CD4-positive, alpha-beta T cell (primary cell): ENCODE measurements at places on chromosomes 13 and 19. TPM values are rescaled to one million over a fixed set of nuclear protein-coding genes. Genes with fewer than 3 reads are reported as not detected.

GRCh38 chr13:35732565-35732964 is 256.1 kb upstream of the MAB21L1 start:
- no peak for DNase-seq

DNA sequence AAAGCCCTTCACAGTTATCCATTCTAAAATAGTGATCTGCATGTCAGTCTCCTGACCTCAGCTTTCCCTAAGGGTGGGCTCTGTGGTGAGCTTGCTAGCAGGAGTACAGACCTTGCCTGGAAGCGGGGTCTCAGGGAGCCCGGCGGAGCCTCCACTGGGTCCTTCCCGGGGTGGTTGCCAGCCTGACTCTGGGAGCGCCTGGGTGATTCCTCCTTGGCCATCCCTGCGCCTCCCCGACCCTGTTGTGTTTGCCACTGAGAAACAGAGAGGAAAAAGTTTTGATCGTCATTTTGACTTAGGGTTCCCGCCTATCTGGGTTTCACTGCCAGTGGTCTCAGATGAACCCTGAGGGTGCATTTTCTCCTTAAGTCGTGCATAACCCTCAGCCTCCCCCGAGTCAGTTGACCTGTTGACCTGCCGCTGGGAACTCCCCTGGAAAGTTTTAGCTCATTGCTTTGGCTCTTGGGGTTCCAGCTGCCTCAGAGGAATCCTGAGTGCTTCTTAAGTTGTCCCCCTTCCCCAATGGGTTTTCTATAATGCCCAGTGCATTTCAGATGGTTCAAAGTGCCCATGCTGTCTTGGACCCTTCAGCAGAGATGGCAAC is 117.8 kb downstream of the RAB20 start:
- DNase-seq = no peak

The GRIN3B gene
- total RNA-seq = 0.17 TPM

GRCh38 chr13:113404366-113404722 is 40.4 kb upstream of the GRTP1 start:
- DNase-seq = no peak

GRCh38 chr13:85650613-85651012 is 148.6 kb downstream of the SLITRK6 start:
- DNase-seq = no peak

GRCh38 chr19:41350735-41351338 is 2.9 kb downstream of the TGFB1 start:
- no peak for DNase-seq

The KLHL1 gene
- total RNA-seq = not detected

DNA sequence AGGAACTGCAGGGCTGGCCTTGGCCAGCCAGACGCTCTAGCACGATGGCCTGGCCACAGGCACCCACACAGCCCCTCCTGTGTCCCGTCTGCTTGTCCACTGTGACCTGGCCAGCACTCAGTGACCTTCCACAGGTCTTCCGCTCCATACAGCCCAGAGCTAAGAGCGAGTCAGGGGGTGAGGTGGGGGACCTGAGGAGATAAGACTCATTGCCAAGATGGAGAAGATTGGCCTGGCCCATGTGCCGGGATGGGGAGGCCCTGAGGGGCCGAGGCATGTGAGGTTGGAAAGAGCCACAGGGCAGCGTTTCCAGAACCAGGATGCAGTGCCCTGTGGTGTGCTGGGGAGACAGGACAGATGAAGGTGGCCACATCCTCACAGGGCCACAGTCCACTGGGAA is 10.2 kb upstream of the SLC7A9 start:
- DNase-seq = no peak

The CEACAM20 gene
- not detected for total RNA-seq

DNA sequence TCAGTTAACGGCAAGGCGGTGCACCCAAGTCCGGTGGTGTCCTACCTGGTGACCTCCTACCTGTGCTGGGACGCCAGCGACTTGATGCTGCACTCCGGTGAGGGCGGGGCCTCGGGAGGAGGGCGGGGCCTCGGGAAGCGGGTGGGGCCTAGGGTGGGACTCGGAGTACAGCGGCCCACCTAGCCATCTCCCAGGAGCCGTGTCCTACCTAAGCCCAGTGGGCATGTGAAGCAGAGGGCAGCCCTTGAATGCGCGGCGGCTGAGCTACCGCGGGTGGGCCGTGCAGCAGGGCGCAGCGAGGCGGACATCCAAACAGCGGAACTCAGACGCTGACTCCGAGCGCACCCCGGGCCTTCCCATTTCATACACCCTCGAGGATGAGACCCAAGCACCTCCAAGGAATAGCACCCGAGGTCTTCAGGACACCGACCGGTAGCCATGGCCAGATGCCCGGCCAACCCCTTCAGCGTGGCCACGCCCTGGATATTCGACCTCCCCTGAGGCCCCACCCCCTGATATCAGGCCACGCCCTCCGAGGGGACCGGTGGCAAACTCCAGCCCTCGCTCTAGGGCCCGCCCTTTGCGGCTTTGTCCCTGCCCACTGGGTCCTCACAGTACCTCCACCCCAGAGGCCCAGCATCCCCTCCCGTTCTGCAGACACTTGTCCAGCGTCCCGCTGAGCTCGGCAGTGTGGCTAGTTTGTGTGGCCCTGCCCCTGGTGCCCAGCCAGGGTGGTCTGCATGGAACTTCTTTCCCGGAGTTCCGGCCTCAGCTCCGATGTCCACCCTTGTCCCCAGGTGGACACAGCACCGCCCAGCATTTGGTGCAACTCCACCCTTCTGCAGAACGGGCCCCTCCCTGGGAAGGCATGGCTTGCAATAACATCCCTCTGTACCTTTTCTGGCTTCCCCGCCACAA is 5.4 kb downstream of the KLK1 start:
- no peak for DNase-seq

DNA sequence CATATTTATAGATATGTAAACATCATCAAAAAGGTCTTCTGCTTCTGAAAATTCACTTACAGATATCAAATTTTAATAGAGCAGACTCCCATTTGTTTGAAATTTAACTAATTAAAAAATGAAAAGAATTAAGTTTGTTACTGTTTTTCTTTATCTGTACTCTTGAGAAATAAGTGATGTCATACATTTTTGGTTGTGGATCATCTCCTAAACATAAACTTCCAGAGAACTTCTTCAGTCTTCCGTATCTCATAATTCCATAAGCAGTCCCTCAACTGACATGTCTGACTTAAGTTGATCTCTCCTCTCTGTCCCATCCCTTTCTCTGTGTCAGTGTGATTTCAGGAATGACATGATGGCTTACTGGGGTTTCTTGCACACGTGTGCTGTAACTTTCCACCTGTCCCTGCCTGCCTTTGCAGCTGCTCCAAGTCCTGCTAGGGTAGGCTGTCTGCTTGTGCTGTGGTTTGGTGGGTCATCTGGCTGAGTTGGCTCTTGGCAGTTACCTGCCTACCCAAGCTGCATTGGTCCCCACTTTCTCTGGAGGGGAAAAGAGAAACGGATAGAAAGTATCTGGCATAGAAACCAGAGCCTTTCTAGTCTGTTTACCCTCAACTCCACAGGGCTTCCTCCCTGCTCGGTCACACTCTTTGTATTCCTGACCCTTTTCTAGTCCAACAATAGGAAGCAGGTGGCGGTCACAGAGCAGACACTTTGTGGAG is 127.1 kb downstream of the GGACT start:
- no peak for DNase-seq

GRCh38 chr13:33235078-33235477 is 50.5 kb downstream of the STARD13 start:
- no peak for DNase-seq

DNA sequence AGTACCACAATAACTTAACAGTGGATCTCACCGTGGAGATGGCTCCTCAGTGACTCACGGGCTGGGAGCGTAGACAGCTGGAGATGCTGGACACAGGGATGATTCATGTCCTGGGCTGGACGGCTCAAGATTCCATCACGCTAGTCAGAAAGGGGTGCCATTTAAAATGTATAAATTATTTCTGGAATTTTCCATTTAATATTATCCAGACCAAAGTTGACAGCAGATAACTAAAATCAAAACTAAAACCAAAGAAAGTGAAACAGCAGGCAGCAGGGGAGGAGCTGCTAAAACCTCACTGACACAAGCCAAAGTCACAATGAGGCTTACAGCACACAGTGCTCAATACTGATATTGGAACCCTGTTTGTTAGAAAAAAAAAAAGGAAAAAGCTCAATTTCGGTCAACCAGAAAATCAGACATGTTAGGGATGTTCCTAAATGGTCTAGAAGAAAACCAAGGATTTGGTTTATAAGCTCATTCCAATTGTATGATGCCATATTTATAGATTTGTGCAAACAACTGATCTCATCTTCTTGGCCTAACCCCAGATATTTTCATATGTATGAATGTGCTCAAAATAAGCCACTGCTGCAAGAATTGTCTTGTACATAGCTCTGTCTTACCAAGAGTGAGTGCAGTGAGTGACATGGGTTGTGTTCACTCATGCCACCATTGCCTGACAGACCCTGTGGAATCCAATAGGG is 111.8 kb downstream of the SACS start:
- no peak for DNase-seq

The ZNF837 gene
- 0.71 TPM for total RNA-seq

GRCh38 chr13:107713314-107713713 is 502.0 kb downstream of the LIG4 start:
- no peak for DNase-seq

The KLK3 gene
- not detected for total RNA-seq

The KANK3 gene
- 1.1 TPM for total RNA-seq

DNA sequence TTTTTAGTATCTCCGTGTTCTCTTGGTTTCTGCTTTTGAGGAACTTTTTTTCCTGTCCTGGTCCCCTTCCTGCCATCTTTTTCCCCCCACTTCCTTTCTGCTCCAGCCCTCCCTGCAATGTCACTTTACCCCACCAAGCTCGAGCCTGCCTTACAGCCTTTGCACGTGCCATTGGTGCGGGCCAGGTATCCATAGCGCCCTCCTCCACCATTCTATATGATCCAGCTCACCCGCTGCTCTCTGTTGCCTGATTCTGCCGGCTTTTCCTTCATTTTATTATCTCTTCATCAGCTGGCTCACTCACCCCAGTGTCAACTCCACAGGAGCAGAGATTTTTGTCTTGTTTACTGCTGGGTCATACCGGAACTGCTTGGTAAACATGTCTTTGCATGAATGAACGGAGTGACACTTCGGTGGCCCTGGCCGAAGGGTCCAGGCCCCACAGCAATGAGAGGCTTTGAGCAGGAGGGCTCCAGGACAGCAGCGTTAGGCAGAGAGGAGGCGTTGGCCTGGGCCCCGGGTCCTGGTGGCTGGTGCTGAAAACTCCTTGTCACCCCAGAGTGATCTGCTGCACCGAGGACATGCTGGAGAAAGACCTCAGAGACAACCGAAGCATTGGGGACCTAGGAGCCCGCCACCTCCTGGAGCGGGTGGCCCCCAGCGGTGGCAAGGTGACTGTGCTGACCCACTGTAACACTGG is 1.2 kb downstream of the MRI1 start:
- DNase-seq = no peak

GRCh38 chr13:43095771-43096719 is 72.7 kb downstream of the DNAJC15 start:
- DNase-seq = no peak

The TMIGD2 gene
- 17.6 TPM for total RNA-seq

The MADCAM1 gene
- 0.20 TPM for total RNA-seq

- DNase-seq = no peak
These were observed 2.9 kb upstream of the PCDH8 start for GRCh38 chr13:52851137-52851962.

- no peak for DNase-seq
These were observed 18.4 kb downstream of the FOXO1 start for GRCh38 chr13:40648040-40648439.

GRCh38 chr13:109776575-109776974 is 9.8 kb downstream of the IRS2 start:
- DNase-seq = no peak

GRCh38 chr13:44989941-44990340 is 603 bp downstream of the GPALPP1 start:
- DNase-seq = no peak

The ZNF567 gene
- total RNA-seq = 7.6 TPM

DNA sequence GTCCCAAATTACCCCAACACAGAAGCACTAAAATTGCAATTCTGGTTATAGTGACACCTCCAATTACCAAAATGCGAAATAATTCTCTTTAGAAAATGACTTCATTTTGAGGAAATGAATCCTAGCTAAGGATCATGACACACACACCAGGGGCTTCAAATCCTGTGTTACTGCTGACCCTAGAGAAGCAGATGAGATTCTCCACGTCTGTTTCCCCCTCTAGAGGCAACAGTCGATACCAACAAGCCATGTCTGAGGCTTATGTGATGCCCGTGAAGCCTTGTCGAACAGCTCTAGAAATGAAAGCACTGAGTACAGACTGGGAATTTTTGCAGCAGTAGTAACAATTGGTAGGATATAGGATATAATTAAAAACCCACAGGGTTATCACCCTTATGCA is 153.6 kb upstream of the TMTC4 start:
- no peak for DNase-seq

GRCh38 chr19:32743447-32743846 is 23.9 kb downstream of the TDRD12 start:
- DNase-seq = no peak

DNA sequence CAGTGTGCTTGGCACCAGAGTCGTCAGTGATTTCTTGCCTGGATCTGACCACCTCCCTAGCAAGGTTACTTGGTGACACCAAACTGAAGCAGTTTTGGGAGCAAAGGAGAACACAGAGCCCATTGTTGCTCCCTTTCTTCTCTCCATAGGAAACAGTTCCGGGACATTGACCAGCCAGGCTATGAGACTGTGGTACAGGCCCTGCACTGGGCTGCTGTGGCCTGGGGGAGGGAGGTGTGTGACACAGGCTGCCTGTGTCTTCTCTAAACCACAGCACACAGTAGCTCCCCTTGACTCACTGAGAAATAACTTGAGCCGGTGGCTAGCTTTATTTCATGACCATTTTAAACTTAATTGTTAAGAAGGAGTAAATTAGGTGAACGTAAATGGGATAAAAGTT is 214.8 kb upstream of the UBL3 start:
- DNase-seq = no peak

DNA sequence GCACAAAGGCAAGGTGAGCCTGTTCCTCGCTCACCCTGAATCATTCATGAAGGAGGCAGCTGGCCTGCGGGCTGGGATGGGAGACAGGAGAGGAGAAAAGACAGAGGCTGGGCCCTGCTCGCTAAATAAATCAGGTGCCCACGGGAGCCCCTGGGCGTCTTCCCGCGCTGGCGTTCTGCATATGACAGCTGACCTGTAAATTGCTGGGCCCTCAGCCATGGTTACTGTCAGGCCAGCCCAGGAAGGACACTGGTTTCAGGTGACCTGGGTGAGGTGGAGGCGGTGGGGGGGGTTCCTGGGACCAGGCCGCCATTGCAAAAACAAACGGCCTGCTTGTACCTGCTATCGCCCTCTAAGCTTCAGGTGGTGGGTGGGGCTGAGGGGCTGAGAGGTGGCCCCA is 3.4 kb upstream of the PTBP1 start:
- no peak for DNase-seq

DNA sequence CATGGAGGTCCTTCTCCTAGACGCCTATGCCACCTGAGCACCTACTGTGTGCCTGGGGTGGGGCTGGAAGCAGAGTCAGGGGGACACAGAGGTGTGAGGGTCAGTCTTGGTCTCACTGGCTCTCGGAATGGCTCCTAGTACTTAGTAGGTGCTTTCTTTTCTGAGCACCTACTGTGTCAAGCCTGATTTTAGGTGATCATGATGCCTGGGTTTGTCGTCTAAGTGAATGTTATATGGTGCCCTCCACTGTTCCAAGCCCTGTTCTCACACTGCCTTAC is 20.0 kb downstream of the MYH14 start:
- no peak for DNase-seq

The CEACAM5 gene
- not detected for total RNA-seq

The GDF15 gene
- not detected for total RNA-seq

- no peak for DNase-seq
These were observed 72.4 kb upstream of the EDNRB start for GRCh38 chr13:77991003-77991402.

The IGSF23 gene
- not detected for total RNA-seq
